ENCODE measurements at places on chromosomes 1 and 21.

GRCh38 chr1:153465811-153466636 is 5.6 kb upstream of the S100A7 start:
- peak; percentile 69 for DNase-seq

GRCh38 chr1:29237852-29238619 is 1.7 kb downstream of the PTPRU start:
- DNase-seq = no peak

- DNase-seq = no peak
Measured at GRCh38 chr1:237838320-237838719, 52.4 kb downstream of the ZP4 start.

DNA sequence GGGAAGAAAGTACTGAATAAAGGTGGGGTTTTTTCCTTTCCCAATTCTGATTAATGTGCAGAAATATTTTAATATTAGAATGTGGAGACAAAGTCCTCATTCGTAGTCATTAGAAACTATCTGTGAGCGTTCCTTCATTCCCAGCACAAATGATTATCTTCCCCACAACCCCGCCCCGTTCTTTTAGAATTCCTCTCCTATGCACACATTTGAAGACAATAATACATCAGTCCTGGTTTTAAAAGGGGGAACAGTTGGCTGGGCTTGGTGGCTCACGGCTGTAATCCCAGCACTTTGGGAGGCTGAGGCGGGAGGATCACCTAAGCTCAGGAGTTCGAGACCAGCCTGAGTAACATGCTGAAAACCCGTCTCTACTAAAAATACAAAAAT is 876 bp downstream of the ALDH9A1 start:
- no peak for DNase-seq

GRCh38 chr1:60130703-60131102 is 57.1 kb upstream of the C1orf87 start:
- no peak for DNase-seq

DNA sequence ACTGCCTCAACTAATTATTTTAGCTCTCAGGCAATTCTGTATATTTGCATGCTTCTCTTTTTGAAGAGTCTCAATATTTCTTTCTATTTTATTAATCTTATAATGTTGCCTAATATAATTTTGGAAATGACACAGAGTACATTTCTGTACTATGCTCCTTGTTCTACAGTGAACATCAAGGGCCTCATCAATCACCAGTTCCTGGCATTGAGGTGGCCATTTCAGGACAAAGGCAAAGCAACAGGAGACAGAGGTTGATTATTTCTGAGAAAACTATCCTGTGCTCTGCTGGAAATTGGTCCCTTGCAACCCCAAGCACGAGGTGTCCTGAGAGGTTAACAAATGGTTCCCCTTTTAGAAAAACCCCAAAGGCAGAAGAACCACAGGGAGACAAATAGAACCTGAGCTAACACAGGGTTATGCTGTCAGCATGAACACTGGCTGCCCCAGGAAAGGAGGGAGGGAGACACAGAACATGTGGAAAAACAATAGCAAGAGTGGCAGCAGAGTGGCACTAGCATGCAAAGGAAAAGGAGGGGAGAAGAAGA is 63.9 kb upstream of the VAV3 start:
- no peak for DNase-seq

GRCh38 chr1:118437664-118438063 is 252.6 kb upstream of the SPAG17 start:
- no peak for DNase-seq

DNA sequence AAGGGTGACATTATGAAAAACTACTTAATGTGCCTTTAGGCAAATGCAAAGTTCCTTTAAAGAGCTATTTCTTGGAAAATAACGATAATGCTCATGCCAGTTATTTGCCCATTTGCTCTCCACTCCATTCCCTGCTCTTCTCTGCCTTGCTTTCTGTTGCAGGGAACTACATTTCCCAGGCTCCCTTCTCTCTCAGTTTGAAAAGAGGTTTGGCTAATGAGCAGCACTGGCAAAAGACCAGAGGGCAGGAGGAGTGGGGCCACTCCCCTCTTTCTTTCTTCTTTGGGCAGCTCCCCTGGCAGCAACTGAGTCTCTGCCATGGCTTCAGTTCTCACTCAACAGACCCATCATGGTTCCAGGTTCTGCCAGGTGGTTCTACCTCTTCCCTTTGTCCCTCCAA is 130.5 kb downstream of the RWDD3 start:
- DNase-seq = no peak
